Ammon's horn (tissue), 1 donor: ENCODE measurements at places on chromosomes 2 and 18.

GRCh38 chr2:223929571-223930102, 15.5 kb downstream of the WDFY1 start:
- no peak for DNase-seq

DNA sequence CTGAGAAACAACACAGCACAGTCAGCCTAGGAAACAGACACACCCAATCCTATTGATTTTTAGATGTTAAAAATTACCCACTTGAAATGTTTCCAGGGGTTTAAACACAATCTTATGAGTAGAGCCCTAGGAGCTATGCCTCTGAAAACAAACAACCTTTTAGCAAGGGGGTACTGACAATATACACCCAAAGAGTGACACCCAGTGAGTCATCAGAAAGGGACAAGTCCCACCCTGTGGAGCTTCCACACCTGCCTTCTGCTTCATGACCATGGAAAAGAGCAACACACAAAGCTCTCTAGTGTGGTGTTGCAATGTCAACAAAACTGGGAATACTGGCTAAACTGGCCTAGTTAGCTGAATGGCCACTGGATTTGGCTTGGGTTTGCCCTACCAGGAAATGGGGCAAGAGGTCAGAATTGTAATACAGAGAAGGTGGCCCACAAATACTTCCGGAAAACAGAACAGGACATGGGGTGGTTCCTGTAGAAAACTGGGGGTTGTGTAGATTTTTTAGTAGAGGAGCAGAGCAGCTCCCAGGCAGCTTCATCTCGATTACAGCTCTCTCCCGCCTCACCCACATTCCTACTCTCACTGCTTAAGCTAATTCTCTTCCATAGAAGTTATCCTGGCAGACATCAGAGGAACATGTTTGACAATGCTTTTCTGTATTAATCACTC, 98.2 kb downstream of the GAREM1 start:
- DNase-seq: no peak

DNA sequence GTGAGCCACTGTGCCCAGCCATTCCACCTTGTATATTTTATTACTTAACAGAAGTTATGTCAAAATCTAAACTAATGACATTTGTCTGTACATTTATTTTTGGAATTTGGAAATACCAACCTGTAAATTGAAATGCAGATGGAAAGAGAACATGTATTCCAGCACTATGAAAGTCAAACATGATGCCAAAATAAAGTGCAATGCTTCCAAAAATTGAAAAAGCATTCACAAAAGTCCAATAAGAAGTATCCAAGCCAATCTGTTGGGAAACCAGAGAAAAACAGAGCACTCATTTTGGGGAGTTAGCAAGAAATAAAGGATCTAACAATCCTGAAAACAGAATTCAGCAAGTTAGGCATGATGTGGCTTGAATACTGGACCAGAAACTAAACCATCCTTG, 30.3 kb upstream of the NARS1 start:
- no peak for DNase-seq

- peak; percentile 89 for DNase-seq
Observed at GRCh38 chr18:5296706-5297320, 1.3 kb upstream of the ZBTB14 start.

- DNase-seq: no peak
Observed at GRCh38 chr2:67674668-67675067, 277.5 kb downstream of the ETAA1 start.
